Forelimb muscle (tissue), 1 donor: ENCODE measurements at places on chromosomes 6 and 20. TPM values are rescaled to one million over a fixed set of nuclear protein-coding genes. Genes with fewer than 3 reads are reported as not detected.

The ZSCAN31 gene
- 8.5 TPM for polyA plus RNA-seq

The PRDM13 gene
- polyA plus RNA-seq = not detected

The RIMS4 gene
- polyA plus RNA-seq = 7.6 TPM

The ZC3H12D gene
- 0.35 TPM for polyA plus RNA-seq

The ACTL10 gene
- polyA plus RNA-seq = 0.33 TPM

The CNBD2 gene
- 0.51 TPM for polyA plus RNA-seq

The PHACTR3 gene
- polyA plus RNA-seq = 5.5 TPM

The FABP7 gene
- polyA plus RNA-seq = 0.44 TPM

The MOG gene
- polyA plus RNA-seq = not detected

The CST2 gene
- not detected for polyA plus RNA-seq

The FAM184A gene
- 13.0 TPM for polyA plus RNA-seq

The JAG1 gene
- 29.2 TPM for polyA plus RNA-seq

The HTR1B gene
- 0.11 TPM for polyA plus RNA-seq

The PLEKHG1 gene
- polyA plus RNA-seq = 11.2 TPM

The CTSZ gene
- 57.3 TPM for polyA plus RNA-seq

The HSPA1L gene
- polyA plus RNA-seq = 5.0 TPM

The CFAP61 gene
- 6.1 TPM for polyA plus RNA-seq

The TOMM6 gene
- 147 TPM for polyA plus RNA-seq

The OR12D3 gene
- not detected for polyA plus RNA-seq

- DNase-seq = no peak
Measured at GRCh38 chr6:44742201-44742600, 354.7 kb downstream of the CDC5L start.

DNA sequence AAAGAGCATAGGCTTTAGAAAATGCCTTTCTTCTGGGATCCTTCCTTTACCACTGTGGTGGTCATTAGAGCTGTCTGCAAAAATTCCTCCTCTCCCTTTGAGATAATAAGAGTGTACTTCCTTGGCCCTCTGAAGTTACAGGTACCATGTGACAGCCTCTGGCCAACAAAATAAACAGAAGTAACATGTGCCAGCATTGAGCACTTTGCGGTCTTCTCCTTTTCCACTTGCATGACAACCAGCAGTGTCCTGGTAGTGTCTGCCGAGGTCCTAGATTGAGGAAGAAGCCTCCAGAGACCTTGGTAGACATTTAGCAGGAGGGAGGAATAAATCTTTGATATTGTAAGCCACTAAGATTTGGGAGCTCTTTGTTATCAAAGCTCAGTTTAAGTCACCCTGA, 87.5 kb upstream of the ARID1B start:
- no peak for DNase-seq

GRCh38 chr6:130758813-130759212, 68.4 kb upstream of the SMLR1 start:
- no peak for DNase-seq

- DNase-seq = no peak
Measured at GRCh38 chr20:23350904-23351838, 580 bp downstream of the NXT1 start.

DNA sequence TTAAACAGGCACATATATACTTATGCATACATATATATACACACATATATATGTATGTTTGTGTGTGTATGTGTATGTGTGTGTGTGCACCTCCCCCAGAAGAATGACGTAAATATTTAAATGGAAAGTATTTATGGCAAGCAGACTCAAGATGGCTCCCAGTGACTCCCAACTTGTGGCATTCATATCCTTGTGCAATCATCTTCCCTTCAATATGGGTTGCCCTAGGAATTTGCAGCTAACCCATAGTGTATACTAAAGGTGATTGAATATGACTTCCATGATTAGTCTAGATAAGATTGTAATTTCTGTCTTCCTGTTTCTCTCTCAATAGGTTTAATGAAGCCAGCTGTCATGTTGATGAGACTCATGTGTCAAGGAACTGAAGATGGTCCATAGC, 127.6 kb downstream of the TRDN start:
- DNase-seq = no peak

- DNase-seq = no peak
Measured at GRCh38 chr6:34928220-34928619, 39.2 kb downstream of the ANKS1A start.

GRCh38 chr20:62925076-62925419, 1.3 kb downstream of the DIDO1 start:
- DNase-seq = no peak

DNA sequence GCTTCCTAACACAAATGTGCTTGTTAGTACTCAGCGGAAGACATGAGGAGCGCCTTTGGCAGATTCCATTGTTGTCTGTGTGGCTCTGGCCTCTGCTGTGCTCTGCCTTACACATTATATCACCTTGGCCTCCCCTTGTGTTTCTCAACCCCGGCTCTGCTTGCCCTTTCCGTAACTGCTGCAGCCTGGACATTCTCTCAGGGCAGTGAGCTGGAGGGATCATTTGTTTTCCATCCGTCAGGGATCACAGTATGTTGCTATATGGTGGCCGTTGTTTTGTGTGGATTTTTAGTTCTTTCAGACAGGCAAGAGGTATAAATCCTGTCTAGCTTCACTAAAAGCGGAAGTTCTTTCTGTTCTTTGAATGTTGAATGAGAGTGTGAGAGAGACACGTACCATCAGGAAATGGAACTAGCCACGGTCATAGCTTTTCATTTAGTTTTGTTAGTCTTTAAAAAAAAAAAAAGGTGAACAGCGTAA, 175.1 kb downstream of the JARID2 start:
- no peak for DNase-seq

GRCh38 chr6:31652925-31653724, 664 bp upstream of the BAG6 start:
- no peak for DNase-seq

GRCh38 chr6:170317718-170318117, 11.2 kb downstream of the FAM120B start:
- DNase-seq = no peak

GRCh38 chr6:35968821-35969220, 47.9 kb upstream of the SRPK1 start:
- DNase-seq = no peak

- no peak for DNase-seq
Measured at GRCh38 chr6:39223061-39223460, 6.2 kb downstream of the KCNK5 start.

DNA sequence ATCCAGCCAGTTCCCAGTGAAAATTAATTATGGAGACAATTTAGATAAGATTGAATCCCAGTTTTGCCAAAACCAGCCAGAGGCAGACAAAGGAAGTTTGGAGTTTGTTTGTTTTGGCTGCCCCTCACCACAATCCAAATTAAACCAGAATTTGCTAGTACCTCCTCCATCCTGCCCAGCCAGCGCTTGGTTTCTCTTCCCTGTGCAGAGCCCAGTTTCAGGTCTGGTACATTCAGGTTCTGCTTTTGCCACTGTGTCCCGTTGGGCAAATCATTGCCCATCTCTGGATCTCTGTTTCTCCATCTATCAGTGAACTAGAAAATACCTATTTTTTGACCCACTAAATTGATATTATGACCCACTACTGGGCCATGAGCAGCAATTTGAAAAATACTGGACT, 26.4 kb downstream of the FOXP4 start:
- DNase-seq = no peak

DNA sequence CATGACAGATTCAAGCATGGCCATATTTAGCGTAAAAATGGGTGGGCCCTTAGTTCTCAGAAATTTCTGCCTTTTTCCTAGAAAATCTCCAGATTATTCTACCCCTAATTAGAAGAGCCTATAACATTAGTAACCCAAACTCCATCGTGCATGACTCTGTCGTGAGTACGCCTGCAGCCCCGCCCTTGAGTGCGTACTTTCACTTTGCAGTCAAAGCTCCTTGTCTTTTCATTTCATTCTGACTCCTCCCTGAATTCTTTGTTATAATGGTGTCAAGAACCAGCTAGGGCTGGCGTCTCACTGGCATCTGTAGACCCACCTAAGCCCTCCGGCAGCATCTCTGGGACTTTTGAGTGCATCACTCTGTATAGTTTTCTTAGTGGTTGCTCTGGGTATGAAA, 61.7 kb upstream of the NOX3 start:
- DNase-seq = no peak

- DNase-seq = no peak
Measured at GRCh38 chr6:149043476-149044130, 273.9 kb upstream of the TAB2 start.

DNA sequence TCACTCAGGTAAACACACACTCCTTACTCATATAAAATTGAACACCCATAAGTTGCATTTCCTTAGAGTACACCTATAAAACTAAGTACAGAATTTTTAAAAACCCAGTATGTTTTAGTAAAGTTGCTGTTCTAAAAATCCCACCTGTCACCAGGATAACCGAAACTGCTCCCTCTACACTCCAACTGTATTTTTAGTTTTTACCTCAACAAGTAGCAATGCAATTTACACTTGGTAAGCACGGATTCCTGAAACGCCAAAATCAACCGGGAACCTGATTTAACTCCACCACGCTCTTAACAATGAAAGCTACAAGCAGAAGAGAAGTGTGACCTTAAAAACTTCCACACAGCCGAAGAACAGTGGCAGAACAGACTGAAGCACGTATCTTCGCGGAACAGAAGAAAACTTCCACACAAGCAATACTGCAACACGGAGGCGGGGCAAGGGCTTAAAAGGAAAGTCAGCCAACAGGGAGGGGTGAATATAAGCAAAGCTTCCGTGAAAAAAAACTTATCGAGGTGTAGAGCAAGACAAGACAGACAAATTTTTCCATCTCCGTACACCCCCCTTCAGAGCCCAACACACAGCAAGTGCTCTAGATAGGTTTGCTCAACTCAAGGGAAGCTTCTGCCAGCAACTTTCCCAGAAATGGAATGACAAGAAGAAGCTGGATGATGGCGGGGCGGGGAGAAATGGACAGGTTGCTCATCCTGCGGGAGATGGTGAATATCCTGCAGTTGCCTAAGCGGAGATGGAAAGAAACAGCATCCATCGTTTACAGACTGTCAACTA, 1.4 kb downstream of the STAU1 start:
- no peak for DNase-seq

- DNase-seq = no peak
Measured at GRCh38 chr6:148107911-148108310, 234.7 kb upstream of the SASH1 start.

DNA sequence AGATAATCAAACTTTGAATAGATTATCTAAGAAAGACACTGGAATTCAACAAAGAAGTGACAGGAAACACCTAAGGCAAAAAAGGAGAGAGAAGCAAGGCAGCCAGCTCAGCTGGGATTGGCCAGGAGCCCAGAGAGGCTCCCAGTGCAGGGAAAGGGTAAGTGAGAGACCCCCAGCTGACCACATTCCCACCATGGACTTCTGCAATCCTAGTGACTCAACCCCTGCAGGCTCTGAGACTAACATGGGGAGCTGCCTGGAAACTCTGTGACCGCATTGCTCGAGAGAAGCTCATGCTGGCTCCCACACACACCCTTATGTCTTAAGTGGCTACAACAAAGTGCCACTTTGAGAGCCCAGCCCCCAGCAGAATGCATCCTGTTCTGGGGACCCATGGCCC, 215.1 kb downstream of the PACRG start:
- no peak for DNase-seq

DNA sequence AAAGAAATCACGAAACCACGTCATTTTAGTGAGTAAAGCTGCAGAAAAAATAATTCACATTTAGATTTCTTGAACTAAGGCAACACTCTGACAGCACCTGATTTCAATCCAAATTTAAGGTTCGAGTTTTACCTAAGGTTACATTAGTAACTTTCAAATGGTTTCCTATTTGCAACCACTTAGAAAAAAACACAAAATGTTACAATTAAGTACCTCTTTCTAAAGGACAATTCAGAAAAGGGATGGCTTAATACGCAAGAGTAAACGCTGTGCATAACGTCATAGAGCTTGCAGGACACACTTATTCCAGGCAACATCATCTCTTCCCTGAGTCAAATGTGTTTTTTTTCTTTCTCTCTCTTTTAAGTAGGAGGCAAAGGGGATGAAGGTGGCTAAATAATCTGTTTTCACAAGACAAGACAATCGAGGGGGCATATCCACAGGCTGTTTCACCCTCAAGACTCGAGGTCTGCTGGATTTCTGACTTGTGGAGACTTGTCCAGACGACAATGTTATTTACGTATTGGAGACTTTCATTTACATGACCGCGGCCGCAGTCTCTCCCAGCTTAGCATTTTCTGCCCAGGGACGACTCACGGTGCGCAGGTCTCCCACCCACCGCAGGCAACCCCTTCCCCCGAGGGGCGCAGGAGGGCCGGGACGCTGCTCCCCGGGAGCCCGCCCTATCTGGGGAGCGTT, 86.0 kb downstream of the SESN1 start:
- DNase-seq = no peak

- no peak for DNase-seq
Measured at GRCh38 chr6:29955783-29956182, 13.5 kb downstream of the HLA-A start.

- no peak for DNase-seq
Measured at GRCh38 chr6:17580518-17581048, 19.5 kb upstream of the FAM8A1 start.

GRCh38 chr6:99495466-99495865, 19.8 kb downstream of the USP45 start:
- no peak for DNase-seq

DNA sequence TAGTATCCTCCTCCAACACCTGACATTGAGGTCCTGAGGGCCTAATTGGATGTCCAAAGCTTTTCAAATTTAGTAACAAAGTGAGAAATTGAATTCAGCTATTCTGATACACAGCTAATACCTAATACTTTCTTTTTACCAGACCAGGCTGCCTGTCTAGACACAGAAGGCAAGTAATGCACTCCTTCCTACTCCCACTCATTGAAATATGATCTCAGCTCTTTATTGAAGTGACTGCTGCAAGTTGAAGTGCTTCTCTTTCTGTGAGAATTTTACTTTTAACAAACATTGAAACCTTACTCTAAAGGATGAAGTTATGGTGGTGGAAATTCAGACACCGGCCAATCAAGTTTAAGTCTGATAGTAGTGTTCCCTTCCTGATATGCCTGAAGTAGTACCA, 90.8 kb upstream of the OGFRL1 start:
- no peak for DNase-seq

DNA sequence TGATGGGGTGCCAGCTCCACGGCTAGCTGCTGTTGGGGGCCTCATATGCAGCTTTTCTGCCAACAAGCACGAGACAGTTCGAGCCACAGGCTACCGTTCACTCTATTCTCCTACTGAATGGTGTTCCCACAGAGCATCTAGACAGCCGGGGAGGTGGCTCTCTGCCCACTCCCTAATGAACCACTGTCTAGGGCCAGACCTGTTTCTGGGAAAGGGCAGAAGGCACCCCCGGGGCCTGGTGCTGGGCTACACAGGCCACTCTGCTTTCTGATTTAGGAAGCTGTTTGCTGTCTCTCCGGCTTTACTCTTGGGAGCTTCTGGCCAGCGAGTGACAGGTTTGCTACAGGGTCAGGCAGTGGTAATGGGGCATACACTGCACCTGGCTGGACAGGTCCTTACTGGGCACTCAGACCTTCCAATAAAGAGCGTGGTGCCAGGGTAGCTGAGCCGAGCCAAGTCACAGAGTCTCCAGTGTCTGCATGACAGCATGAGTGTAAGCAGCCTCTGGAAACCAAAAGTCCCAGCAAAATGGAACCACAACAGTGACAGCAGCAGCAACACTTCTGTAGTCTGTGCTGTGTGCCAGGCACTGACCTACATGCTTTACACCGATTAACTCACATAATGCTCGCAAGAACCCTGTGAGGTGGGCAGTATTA, 8.4 kb downstream of the CCDC167 start:
- DNase-seq = no peak
